ENCODE measurements at places on chromosomes 2 and 18.

DNA sequence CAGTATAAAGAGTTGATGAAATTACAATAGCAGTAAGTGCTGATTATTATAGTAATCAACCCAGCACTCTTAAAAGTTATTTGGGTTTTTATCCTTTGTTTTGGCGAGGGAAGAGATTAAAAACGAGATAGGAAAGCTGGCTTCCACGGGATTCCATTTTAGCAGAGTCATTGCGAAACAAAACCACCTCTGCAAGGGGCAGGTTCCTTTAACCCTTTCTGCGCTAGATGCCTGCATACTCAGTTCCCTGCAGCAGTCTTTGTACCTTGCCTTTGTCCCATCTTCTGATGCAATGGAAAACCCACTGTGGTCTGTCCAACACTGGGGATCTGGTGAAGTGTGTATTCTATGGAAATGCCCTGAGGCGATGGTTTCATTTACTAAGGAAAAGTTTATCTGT lies 2.7 kb downstream of the YPEL5 start:
- DNase-seq: peak; percentile 34
- H3K27me3 ChIP-seq: no peaks in the 10 kb centered on the region
- H3K4me1 ChIP-seq: peaks cover 62% of the 10 kb centered on the region
- H3K27ac ChIP-seq: peak overlapping the region; percentile 34
- peak overlapping the region; percentile 28 for H3K4me3 ChIP-seq

- no peak overlapping the region for H3K27ac ChIP-seq
- no peaks in the 10 kb centered on the region for H3K27me3 ChIP-seq
- H3K4me1 ChIP-seq: no peaks in the 10 kb centered on the region
- DNase-seq: no peak
- H3K36me3 ChIP-seq: peaks cover 22% of the 10 kb centered on the region
- no peak overlapping the region for H3K4me3 ChIP-seq
These were observed 64.0 kb downstream of the RALBP1 start for GRCh38 chr18:9539283-9539682.

DNA sequence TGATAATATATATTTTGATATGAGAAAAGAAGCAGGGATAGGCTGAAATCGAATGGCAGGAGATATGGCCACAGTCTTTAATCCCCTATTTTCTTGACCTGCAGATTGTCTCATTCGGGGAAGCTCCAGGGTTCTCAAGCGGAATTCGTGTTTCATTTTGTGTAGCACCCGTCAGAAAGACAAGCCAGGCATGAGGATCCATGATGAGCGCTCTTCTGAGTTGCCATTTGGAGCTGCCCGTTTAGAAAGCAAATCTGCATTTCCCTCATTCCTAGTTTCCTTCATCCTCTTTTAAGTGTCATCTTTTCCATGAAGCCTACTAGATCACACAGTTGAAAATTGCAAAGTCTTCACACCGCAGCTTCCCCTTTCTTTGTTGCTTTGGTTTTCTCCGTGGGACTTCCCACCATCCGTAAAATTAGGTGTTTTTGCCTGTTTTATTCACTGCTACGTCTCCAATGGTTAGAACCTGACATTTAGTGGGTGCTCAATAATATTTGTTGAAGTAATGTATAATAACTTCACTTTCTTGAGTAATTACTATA lies 16.9 kb downstream of the HNMT start:
- no peak overlapping the region for H3K27ac ChIP-seq
- no peaks in the 10 kb centered on the region for H3K4me1 ChIP-seq

GRCh38 chr2:28746429-28747111 lies 5.1 kb upstream of the PPP1CB start:
- no peak overlapping the region for H3K4me3 ChIP-seq
- no peak for DNase-seq
- no peak overlapping the region for H3K27ac ChIP-seq
- peaks cover 4% of the 10 kb centered on the region for H3K36me3 ChIP-seq
- peaks cover 32% of the 10 kb centered on the region for H3K4me1 ChIP-seq

DNA sequence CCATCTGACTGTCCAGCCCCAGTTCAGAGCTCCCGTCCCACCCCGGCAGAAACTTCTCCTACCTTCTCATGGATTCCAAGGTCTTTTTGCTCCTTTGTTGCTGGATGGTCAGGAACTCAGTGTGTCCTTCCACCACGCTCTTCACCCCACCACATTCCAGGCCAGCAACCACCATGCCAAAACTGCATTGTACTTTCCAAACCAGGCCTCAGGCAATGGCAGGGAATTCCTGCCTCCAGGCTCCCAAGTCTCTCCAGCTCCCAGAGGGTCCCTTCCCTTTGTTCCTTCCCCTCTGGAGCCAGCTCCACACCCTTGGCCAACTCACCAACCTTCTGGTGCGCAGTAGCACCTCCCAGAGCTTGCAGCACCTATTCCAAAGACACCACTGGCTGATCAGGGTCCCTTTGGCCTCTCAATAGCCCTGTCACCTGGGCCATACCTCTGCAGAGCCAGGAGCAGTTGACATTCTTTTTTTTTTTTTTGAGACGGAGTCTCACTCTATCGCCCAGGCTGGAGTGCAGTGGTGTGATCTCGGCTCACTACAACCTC lies 8.1 kb downstream of the CHMP1B start:
- peaks cover 10% of the 10 kb centered on the region for H3K4me1 ChIP-seq
- no peak overlapping the region for H3K4me3 ChIP-seq
- peak overlapping the region; percentile 32 for H3K27ac ChIP-seq
- no peaks in the 10 kb centered on the region for H3K36me3 ChIP-seq
- no peak for DNase-seq
- H3K27me3 ChIP-seq: no peaks in the 10 kb centered on the region

DNA sequence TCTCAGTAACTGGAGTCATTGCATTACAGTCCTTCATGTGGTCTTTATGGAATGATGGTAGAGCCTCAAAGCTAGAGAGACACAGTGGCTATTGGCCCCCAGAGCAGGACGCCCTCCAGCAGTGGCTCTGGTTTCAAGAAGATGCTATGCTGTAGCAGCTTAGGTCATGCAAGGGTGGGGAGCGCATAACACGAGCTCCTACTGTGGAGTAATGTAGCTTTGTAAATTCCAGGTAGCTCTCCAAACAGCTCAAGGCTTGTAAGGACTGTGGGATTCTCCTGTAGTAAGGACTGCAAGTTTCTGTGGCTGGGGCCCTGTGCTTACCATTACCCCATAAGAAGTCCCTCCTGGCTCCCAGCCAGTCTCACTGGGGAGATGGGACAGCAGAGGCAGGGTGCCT lies 15.6 kb downstream of the APLF start:
- H3K27me3 ChIP-seq: no peaks in the 10 kb centered on the region
- H3K27ac ChIP-seq: no peak overlapping the region
- H3K4me1 ChIP-seq: peaks cover 2% of the 10 kb centered on the region
- H3K36me3 ChIP-seq: no peaks in the 10 kb centered on the region
- DNase-seq: no peak

DNA sequence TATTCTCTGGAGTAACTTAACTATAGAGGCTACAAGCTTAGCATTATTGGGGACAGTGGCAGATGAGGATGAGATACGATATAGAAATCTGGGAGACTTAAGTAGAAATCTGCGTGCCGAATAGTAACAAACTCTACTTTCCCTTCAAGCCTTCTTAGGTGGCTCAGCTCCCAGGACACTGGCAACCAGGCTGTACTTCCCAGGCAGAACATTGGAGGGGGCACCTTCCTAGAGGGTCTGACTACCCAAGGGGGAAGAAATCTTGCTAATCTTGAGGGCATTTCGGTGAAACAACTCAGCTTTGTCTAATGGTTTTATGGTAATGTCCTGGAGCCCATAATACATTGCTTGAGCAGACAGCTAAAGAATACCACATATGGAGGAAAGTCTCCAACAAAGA lies 126.2 kb upstream of the DTNA start:
- H3K27ac ChIP-seq: no peak overlapping the region
- no peaks in the 10 kb centered on the region for H3K4me1 ChIP-seq
- H3K4me3 ChIP-seq: no peak overlapping the region
- no peak for DNase-seq
- peaks cover 4% of the 10 kb centered on the region for H3K27me3 ChIP-seq

All from activated CD4-positive, alpha-beta T cell treated with anti-CD3 and anti-CD28 coated beads for 36 hours (primary cell).